Fibroblast of skin of back (primary cell): ENCODE measurements at places on chromosomes 12 and 14.
A peak's percentile ranks its signal among the peaks of the same experiment; 100 is the strongest.

- no peak for DNase-seq
Observed at GRCh38 chr12:116672010-116672409, 65.9 kb downstream of the SPRING1 start.

DNA sequence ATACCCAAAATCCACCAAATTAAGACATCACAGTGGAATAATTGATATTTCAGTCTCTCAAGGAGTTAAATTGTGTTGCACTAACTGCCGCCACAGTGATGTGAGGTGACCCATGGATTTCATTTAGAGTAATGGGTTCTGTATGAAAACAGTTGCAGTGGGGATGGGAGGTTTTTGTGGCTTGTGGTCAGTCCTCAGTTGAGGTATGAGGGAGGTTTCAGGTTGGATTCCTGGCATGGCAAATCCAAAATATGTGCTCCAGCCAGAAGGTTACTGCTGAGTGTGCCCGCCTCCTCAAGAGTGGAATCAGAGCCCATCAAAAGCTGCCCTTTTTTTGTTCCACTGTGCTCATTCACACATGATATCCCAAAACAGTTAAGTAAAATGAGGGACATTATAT is 487.1 kb downstream of the EGLN3 start:
- DNase-seq, result no peak

- DNase-seq, result peak; percentile 50
Observed at GRCh38 chr14:34911209-34912150, 36.3 kb upstream of the BAZ1A start.

DNA sequence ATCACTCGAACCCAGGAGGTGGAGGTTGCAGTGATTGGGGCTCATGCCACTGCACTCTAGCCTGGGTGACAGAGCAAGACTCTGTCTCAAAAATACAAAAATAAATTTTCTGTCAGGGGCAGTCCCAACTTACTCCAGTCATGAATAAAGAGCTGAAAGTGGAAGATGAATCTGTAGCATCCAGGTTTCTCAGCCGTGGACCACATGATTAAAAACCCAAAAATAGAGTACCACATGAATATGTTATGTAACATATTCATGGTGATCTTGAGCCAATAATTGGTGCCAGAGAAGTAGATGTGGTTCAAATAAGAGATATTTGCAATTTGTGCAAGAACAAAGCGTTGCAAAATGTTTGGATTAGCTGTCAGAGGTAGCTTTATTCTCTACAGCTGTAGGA is 23.1 kb downstream of the SPIC start:
- DNase-seq, result no peak

DNA sequence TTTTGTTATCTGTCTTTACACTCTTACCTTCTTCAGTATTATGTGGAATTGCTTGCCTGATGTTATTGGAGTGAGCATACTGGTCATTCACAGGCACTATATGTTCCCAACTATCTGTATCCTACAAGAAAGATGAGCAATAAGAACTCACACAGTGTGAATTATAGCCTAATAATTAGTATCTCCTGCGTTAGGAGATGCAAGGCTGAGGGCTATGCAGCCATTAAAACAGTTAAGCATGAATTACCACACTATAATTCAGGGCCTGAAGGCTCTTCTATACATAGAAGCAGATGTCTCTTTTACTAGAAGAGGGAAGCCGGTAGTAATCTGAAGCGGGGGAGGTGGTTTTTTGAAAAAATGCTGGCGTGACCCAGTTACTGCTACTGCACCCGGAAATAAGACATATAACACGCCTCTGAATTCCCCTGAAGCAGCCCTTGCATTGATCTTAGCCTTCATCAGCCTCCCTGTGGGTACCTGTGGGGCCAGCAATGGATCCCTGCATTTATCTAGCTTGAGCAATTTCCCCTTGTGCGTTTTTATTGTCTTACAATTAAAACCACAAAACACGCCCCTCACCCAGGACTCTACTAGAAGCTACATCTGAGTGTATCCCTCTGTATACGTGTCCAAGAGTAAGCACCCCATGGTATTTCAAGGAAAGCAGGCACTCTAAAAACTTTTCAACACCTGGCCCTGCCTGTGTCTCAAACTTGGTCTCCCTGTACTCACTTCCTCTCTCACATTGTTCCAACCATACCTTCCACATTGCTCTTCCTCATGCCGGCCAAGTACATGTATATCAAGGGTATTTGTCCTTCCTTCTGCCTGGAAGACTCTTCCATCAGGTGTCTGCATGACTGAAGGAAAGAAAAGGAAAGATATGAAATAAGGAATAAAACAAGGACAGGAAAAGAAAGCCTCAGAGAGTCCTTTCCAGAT is 210.9 kb upstream of the ARID2 start:
- no peak for DNase-seq

- DNase-seq, result peak; percentile 39
Observed at GRCh38 chr12:131615326-131616042, 95.4 kb upstream of the SFSWAP start.

GRCh38 chr14:102055181-102055901 is 31.5 kb downstream of the HSP90AA1 start:
- peak; percentile 37 for DNase-seq

DNA sequence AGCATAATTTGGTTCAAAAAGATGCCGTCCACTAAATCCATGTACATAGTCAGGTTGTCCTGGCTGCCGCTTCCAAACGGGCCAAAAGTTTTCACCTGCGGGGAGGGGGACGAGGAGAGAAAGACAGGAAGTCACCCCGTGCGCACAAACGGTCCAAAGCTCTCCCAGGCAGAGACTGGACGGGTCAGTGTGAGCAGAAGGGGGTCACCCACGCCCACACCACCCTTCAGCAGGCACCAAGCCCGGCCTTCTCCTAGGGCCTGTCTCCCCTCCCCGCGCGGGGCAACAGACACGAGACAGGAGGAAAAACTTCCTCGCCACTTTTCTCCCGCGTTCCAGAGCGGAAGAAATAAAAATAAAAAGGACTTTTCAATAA is 888 bp downstream of the CCDC88C start:
- DNase-seq, result no peak

DNA sequence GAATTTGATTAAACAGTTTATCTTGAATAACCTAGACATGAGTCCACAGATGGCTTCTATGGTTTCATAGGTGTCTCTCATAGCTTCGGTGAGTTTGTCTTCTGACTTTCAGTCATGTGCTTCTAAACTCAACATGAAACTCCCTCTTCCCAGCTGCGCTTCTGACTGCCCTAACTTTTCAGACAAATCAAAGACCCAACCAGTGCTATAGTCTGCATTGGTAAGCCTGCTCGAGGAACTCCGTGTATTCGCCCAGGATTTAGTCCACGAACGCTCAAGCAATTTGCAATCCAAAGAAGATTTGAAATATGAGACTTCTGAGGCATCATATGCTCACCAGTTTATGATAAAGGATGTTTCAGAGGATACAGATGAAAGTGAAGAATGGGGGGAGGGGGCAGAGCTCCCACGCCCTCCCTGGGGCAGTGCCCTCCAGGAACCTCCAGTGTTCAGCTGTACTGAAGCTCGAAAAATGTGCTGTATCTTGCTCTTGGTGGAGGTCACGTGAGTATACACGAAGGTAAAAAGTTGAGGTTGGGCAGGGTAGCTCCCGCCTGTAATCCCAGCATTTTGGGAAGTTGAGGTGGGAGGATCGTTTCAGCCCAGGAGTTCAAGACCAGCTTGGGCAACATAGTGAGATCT is 5.2 kb upstream of the RILPL2 start:
- no peak for DNase-seq

GRCh38 chr12:116884871-116885270 is 3.6 kb upstream of the HRK start:
- no peak for DNase-seq

- DNase-seq, result no peak
Observed at GRCh38 chr14:58549105-58549757, 88.5 kb upstream of the DACT1 start.

- no peak for DNase-seq
Observed at GRCh38 chr12:21509768-21510167, 8.2 kb downstream of the GOLT1B start.

- DNase-seq, result no peak
Observed at GRCh38 chr14:50756300-50756699, 74.7 kb downstream of the NIN start.

GRCh38 chr14:75578786-75579337 is 442 bp downstream of the FLVCR2 start:
- peak; percentile 48 for DNase-seq

DNA sequence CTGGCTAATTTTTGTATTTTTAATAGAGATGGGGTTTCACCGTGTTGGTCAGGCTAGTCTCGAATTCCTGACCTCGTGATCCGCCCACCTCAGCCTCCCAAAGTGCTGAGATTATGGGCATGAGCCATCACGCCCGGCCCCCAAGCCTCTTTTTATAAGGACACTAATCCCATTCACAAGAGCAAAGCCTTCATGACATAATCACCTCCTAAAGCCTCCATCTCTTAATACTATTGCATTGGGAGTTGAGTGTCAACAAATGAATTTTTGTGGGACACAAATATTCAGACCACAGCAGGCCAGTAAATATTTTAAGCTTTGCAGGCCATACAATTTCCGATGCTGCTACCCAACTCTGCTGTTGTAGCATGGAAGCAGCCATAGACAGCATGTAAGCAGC is 10.9 kb downstream of the RNF212B start:
- no peak for DNase-seq

DNA sequence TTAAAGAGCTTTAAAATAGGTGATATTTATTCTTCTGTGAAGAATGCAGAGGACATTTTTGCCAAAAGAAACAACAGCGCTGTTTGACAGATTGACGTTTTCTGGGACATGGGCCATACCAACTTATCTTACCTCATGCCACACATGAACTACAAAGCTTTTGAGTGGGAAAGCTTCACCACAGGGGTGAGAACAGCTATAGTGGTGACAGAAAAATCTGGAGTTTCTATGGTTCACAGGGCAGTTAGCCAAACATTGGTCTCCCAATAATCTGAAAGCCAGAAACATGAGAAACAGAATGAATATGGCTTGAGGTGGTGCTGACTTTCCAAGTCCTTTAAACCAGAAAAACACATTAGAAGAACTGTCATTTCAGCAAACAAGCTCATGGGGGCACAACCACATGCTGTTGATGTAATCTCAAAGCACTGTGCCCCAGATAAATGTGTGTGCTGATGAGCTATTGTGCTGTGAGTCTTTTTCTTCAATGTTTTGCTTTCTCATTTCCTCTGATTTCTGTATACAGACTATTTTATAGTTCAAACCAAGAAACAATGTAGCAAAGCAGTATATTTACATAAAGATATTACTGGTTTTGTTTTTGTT is 905.4 kb downstream of the SLC16A7 start:
- DNase-seq, result peak; percentile 6

GRCh38 chr14:88507208-88507607 is 47.6 kb downstream of the PTPN21 start:
- DNase-seq, result no peak

- no peak for DNase-seq
Observed at GRCh38 chr12:70557583-70558191, 79.5 kb downstream of the PTPRB start.

- no peak for DNase-seq
Observed at GRCh38 chr12:82203086-82203485, 155.1 kb downstream of the CCDC59 start.

GRCh38 chr12:56994231-56994746 is 12.1 kb downstream of the ZBTB39 start:
- DNase-seq, result no peak

DNA sequence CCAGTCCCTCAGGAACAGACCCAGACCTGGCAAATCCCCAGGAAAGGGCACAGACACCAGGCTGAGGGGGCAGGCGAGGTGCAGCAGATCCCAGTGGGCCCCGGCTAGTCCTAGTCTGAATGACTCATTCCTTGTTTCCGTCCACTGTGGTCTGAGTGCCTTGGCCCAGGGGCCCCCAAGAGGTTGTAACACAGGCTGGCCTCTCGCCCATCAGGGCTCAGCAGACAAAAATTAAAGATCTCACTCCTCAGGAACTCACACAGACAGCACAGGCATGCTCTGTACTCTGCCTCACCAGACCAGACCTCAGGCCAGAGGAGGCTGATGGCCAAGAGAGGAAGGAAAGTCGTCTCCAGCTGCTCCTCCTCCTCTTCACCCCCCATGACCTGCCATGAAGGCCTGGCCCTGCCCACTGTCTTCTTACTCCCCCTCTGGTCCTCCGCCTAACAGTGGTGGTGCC is 7.7 kb upstream of the LTBP2 start:
- peak; percentile 99 for DNase-seq

GRCh38 chr12:70876952-70877351 is 43.6 kb downstream of the PTPRR start:
- peak; percentile 58 for DNase-seq

- DNase-seq, result no peak
Observed at GRCh38 chr14:94001016-94001415, 3.9 kb downstream of the CCDC197 start.

- no peak for DNase-seq
Observed at GRCh38 chr12:84877340-84877739, 35.3 kb downstream of the SLC6A15 start.

DNA sequence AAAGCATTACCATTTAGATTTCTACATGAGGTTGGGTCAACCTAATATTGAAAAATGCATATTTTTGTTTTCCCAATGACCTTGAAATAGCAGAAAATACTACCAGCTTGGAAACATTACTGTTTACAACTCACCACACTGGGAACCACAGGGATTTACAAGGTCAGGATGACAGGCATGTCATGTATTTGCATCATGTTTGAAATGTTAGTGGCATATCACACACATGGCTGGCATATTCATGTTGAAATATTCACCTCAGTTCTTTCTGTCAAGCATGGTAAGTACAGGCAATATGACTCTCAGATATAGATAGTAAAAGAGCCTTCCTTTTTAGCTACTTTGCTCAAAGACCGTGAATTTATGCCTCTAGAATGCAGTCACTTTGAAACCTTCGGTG is 593.5 kb downstream of the NOVA1 start:
- no peak for DNase-seq

DNA sequence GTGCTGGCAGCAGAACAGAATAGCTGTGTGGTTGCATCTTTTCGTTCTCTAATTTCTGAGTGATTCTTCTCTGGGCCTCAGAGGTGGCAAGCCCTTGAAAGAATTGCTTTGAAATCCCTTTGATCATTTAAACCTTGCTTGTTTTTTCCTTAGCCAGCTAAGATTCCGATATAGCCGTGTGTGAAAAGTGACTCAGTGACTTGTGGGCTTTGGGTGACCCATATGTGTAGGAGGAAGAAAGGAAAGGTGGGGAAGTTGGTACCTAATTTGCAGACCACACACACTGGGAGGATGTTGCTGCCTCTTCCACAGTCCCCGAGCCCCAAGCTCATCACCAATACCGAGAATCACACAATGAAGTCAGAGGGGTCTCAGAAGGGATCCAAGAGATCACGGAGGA is 18.8 kb downstream of the SLC24A4 start:
- no peak for DNase-seq

DNA sequence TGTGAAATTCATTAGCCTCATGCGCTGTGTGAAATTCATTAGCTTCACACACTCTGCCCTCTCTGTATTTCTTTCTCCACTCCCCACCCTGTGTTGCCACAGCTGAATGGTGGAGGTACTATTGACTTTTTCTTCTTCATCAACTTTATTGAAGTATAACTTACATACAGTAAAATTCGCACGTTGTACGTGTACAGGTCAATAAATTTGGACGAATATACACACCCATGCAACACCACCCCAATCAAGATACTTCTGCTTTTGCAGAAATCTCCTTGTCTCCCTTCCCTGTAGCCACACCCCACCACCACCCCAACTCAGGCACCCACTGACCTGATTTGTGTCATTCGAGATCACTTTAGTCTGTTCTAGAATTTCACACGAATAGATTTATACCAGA is 51.8 kb downstream of the FBXL14 start:
- no peak for DNase-seq
